ENCODE measurements at places on chromosomes 13 and 19.

- DNase-seq: no peak
Measured at GRCh38 chr19:35264268-35265125, 4.3 kb upstream of the USF2 start.

GRCh38 chr13:71018995-71019394 is 848.0 kb downstream of the DACH1 start:
- DNase-seq: no peak

GRCh38 chr19:10566658-10567410 is 1.0 kb upstream of the KRI1 start:
- DNase-seq: no peak

GRCh38 chr19:37716140-37716539 is 3.4 kb downstream of the ZNF607 start:
- no peak for DNase-seq

DNA sequence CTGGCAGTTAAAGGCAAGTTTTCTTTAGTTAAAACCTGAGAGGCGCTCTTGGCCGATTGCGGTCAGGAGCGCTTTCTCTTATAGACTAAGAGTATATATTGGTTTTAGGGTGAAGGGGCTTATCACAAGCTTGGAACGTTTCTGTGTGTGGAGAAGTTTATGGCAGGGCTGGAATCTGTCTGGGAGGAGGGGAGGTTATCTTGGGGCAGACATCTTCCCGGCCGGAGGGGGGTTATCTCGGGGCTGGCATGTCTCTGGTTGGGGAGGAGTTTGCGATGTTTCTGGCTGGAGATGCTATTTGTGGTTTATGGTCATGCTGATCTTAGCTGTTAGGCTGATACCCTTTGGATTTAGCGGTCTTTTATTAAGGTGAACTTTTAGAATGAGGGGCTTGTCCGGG is 18.3 kb downstream of the KDM4B start:
- no peak for DNase-seq

DNA sequence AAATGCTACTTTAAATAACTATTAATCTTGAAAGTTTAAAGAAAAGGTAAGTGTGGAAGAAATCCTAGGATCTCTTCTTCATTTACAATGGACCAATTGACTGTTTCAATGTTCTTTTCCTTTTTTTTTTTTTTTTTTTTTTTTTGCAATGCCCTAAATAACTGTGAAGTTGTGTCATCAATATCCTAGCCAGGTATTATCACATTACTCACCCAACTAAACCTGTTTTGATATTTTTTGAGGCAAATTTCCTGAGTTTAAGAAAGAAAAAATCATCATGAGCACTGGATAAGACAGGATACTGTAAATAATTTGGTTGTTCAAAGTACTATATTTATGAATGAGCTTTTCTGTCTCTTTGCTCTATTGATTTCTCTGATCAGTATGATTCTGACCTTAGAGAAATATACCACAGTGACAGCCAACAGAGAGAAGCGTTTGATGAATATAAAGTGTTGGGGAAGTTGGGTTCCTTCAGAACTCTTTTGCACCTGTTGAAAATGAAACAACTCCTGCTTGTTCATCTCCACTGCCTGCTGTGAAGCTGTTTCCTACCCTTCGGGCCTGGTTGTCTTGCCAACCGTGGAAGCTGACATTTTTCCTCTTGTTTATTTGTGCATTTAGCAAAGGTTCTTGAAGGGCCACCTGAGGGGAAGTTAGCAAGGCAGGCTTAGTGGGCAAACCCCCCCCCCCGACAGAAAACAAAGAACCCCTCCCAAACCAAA is 1220.5 kb upstream of the SLC10A2 start:
- no peak for DNase-seq

DNA sequence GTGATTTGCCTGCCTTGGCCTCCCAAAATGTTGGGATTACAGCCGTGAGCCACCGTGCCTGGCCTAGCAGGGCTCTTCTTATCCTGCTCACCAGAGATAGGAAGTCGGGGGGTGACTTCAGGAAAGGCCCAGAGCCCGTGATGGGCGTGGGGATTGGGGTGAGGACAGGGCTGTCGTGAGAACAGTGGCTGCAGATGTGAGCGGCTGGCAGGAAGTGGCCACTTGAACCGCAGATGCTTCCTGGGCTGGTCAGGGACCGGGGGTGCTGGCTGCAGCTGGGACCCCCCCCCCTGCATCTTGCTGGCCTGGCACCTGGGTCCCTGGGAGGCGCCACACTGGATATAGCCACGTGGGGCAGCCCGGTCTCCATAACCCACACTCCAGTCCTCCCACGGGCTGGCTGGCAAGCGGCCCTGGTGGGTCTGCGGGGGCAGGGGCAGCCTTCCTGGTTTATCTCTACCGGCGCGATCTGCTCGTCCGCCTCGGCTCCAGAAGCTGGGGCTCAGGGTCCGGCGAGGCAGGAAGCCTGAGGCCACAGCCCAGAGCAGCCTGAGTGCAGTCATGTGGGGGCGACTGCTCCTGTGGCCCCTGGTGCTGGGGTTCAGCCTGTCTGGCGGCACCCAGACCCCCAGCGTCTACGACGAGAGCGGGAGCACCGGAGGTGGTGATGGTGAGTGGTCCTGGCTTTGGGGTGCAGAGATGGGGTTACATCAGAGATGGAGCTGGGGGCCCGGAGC is at the start of gene F2RL3:
Gene F2RL3, plus strand, starts transcription at position 371 of the 737 bp plus-strand sequence. Its CDS starts 191 bp downstream, at position 562.
- peak; percentile 77 for DNase-seq

DNA sequence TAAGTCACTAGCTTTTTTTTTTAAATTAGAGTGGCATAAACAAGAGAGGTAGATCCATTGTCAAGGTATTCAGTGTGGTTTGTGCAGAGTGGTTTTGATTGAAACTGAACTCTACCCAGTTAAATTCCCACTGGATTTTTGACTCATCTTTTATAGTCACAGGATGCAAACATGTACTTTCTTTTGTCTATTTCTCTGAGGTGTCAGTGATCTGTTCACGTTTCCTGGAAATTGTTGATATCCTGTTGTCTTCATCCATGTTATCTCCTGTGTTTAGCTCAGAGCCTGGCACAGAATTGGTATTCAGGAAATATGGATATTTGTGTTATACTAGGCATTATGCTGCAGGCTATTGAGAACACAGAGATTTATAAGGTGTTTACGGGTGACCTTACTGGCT is 119.7 kb downstream of the PCCA start:
- DNase-seq: no peak

GRCh38 chr13:43166644-43167457 is 143.5 kb downstream of the DNAJC15 start:
- no peak for DNase-seq

DNA sequence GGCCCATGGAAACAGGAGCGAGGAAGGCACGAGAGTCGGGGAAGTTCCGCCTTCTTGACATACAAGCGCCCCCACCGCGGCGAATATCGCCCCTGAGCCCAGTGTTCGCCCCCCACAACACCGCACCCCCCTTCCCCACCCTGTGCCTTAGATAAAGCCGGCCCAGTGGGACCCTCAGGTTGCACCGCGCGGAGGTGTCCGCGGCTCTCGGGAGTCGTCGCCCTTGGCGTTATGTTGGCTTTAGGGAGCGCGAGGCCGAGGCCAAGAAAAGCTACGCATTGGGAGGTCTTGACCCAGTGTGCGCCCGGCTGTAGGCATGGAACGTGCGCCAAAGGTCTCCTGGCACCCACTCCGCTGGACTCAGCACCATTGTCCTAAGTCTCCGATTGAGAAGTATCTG is 603 bp upstream of the ZNF132 start:
- DNase-seq: no peak

- DNase-seq: no peak
Measured at GRCh38 chr13:31009166-31009565, 76.7 kb downstream of the TEX26 start.

- no peak for DNase-seq
Measured at GRCh38 chr13:111620166-111620565, 299.7 kb downstream of the TEX29 start.

DNA sequence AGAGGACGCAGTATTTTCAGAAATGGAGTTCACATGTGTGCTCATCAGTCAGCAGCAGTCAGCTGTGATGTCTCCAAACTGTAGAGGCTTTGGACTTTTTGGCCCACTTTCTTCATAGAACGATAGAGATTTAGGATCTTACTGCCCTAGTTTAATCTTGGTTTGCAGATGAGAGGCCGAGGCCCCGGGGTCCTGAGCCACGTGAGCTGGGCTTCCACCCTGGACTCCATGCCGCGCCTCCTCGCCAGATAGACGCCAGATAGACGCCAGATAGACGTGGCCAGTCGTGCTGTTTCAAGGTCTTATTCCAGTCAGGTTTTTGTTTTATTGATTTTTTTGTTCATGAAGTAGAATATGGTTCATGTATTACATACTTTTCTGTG is 11.7 kb upstream of the MCF2L start:
- DNase-seq: no peak

DNA sequence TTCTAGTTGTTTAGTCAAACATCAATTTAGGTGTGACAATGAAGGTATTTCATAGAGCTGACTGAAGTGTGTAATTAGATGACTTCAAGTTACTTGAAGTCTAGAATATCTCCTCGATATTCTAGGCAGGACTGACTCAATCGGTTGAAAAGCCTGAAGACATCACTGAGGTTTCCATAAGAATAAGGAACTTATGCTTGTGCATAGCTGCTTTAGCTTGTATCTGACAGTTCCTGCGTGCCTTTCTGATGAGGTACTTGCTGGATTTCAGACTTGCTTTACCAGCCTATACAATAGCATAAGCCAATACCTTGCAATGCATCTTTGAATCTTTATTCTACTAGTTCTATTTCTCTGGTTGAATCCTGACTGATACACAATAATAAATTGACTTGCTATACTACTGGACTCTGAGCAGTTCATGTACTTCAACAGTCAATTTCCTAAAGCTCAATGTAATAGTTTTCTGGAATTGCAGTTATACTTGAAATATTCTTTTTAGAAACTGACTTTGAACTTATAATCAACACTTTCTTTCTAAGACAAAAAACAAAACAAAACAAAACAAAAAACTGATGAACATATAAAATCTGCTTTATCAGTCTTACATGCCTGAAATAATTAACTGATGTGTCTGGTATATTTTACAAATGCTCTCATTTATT is 1534.8 kb downstream of the SLITRK5 start:
- no peak for DNase-seq

DNA sequence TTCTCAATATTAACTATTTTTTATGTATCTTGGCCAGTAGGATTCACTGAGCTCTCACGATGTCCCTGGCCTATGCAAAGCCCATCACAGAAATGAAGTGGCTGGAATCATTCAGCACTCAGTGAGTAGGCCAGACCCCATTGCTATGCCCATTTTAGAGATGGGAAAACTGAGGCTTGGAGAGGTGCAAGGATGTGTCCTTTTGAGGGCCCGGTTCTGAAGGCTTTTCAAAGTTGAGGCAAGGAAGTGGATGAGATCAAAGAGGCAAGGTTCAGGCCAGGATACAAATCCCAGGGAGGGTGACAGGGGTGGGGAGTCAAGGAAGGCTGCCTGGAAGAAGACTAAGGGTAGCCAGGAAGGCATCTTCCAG is 18.7 kb upstream of the ERCC1 start:
- no peak for DNase-seq

GRCh38 chr19:38538793-38539528 is 78.8 kb downstream of the MAP4K1 start:
- no peak for DNase-seq

DNA sequence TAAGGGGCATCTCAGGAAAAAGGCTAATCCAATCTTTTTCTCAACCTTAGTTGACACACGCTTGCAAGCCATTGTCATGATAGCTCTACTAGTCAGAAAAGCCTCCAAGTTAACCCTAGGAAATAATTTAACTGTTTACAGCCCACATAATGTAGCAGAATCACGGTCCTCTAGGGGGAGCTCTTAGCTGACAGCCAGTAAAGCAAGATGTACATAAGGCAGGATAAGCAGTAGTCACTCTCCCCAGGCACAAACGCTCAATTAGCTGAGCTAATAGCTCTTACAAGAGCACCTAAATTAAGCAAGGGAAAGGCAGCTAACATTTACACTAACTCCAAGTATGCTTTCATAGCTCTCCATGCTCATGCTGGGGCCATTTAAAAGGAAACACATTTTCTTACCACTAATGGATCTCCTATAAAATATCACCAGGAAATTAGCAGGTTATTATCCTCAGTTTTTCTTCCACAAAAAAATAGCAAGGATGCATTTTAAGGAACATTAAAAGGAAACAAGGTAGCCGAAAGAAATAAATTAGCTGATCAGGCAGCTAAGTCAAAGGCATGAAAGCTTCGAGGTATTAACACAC is 33.7 kb upstream of the ZSCAN5A start:
- no peak for DNase-seq
